Fibroblast of skin of left quadriceps (primary cell): ENCODE measurements at places on chromosomes 3 and 15.

GRCh38 chr15:78225783-78226541, 8.4 kb downstream of the ACSBG1 start:
- no peak for DNase-seq

GRCh38 chr3:124258057-124258500, 266.2 kb upstream of the ROPN1 start:
- no peak for DNase-seq

DNA sequence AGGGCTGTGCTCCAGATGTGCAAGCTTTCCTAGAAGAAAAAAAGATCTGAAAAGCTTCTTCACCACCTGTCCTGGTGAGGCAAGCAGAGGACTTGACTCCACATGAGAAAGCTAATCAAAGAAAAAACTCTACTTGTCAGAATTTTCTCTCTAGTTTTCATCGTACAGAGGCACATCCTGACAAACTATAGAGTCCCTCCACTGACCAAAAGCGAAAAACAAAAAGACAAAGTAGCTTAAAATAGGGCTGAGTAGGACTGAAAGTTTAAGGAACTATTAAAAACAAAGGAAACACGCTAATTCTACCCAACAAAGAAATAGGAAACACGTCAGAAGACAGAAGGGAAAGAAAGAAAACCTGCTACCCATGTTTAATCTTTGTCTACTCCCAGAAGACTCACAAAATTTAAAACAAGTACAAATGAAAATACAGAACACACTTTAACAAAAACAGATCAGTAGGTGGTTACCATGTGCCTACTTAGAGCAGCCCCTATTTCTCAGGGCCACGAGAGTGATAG, 26.5 kb downstream of the NANOGP8 start:
- no peak for DNase-seq

DNA sequence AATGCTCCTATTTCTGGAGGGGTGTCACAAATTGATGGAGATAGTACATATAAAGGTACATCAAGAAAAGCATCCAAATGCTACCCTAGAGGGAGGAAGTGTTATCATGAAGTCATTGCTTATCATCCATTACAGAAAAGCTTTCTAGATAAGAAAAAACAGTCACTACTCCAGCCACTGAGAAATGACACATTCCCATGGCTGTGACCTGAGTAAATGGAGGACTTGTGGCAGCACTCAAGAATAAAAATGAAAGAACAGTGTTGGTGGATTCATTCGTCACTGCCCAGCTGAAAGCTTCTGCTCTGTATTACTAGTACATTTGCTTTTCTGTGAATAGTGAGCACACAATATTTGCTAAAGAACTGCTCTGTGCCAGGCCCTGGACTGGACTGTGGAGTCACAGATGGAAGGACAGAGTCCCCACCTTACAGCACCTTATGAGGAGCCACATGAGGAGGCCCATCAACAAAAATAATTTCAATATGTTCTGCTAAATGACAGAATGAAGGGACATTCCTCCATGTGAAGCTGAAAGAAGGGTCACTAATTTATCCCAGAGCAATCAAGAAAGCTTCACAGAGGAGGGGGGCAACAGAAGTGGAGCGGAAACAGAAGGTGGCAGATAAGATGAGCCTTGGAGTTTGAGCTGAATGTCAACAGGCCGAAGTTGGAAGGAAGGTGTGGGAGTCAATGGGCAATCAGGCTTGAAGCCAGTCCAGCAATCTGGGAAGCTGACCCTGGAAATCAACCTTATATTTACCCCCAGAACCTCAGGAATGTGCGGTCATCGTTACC, 343.5 kb upstream of the TRIM42 start:
- DNase-seq = no peak

DNA sequence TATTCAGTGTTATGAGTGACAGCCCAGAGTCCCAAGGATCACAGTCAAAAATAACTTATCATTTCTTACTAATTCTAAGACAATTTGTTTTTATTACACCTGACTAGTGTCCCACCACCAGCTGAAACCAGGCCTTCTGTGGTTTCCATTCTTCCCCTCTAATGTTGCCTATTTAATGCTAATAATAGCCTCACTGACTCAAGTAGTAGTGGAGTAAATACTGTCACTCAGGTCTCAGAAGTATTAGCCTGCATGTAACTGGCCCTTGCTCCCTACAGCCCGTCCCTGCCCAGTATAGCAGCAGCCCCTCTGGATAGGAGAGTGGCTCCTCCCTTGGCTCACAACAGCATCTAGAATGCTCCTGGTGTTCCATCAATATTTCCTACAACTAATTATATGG, 665.5 kb downstream of the NTRK3 start:
- DNase-seq = no peak

DNA sequence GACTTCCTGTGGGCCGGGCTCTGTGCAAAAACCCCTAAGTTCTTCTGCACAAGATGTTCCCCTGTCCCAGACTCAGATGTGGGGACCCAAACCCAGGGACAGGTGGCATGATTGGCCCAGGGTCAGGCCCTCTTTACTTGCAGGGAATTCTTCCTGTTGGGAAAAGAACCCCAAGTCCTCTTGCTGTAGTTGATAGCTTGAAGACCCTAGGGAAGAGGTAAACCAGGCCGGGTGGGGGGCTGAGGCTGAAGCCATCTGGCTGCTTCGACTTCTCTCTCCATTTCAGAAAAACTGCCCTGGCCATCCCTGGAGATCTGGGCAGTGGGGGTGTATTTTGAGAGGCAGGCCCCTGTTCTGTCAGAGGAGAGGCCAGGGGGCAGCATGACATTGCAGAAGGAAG, 23.5 kb downstream of the SSUH2 start:
- DNase-seq = no peak

DNA sequence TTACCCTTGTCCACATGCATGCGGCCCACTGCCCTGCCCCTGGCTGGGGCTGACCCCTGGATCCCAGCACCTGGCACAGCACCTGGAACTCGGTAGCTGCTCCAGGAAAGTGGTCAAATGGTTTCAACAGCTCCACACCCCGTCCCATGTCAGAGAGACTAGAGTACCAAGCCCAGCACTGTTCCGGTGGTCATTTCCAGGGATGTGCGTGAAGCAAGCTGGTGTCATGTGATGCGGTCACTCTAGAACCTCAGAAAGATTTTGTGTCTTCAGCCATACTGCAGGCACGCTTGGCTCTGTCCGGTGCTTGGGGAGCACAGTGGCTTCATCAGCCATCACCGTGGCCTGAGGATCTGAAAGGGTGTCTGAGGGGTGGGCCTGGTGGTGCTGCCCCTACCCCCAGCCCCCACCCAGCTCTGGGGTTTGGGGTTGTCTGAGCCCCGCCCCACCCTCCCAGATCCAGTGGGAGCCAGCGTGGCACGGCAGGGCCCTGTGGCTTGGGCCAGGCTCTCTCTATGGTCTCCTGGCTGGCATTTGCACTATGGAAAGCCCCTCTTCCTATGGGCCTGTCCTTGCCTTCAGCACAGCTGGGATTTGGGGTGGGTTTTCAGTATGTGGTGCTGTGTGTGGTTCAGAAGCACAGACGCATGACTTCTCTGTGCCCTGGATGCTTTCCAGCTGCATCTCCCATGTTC, 15.3 kb downstream of the APBA2 start:
- DNase-seq = no peak

- DNase-seq = no peak
Observed at GRCh38 chr3:184610245-184610871, 48.8 kb downstream of the EPHB3 start.

GRCh38 chr15:93152951-93153350, 63.9 kb upstream of the RGMA start:
- peak; percentile 11 for DNase-seq

- no peak for DNase-seq
Observed at GRCh38 chr3:69324362-69325025, 61.4 kb downstream of the FRMD4B start.

GRCh38 chr3:196736670-196737374, 2.8 kb upstream of the PAK2 start:
- no peak for DNase-seq

DNA sequence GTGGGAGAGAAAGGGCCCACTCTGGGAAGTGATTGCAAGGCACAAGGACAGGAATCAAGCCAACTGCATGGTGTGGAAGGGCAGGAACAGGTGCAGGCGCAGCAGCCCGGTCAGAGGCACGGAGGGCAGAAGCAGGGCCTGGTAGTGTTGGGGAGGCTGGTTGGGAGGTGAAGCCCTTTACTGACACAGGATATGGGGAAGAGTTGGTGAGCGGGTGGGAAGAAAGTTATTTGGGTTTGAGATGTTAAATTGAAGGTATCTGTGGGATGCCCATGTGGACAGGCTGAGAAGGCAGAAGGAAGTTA, 83.6 kb upstream of the ABHD2 start:
- no peak for DNase-seq

GRCh38 chr3:39408493-39409372, 2.2 kb downstream of the RPSA start:
- DNase-seq = no peak

DNA sequence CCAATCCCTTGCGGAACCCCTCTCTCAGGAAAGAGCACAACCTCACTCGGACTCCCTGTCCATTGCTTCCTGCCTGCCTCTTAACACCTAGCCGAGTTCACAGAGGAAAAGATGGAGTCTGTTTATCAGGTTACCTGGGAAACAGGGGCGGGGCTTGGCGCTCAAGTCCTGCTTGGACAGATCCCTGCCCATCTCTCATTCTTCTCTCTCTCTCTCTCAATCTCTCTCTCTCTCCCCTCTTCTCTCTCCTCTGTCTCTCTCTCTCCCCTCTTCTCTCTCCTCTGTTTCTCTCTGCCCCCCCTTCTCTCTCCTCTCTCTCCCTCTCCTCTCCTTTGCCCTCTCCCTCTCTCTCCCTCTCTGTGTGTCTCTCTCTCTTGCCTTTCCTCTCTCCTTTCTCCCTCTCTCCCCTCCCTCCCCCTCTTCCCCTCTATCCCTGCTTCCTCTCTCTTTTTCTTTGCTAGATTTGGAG, at the start of gene EFHB:
EFHB (minus strand) TSS at position 120 of the 469 bp plus-strand sequence. CDS start 199 bp downstream, outside the sequence.
- DNase-seq = no peak

- DNase-seq = no peak
Observed at GRCh38 chr3:128702391-128702790, 23.6 kb upstream of the RAB7A start.

DNA sequence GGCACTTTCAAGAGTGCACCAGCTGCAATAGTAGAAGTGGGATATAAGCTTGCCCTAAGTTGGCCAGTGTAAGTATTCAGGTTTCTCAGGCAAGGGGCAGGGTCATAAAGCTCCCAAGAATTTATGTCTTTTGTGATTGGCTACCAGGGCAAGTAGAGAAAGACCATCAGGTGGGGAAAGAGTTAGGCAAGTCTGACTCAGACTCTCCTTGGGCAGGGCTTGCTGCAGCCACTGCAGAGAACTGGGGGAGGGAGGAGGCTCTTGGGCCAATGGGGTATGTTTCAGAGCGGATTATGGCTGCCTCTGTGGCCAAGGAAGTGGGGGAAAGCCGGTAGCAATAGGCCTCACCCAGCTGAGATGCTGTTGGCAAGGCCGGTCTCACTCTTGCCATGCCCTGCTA, 44.6 kb upstream of the SLC25A36 start:
- DNase-seq = no peak

- no peak for DNase-seq
Observed at GRCh38 chr3:146159616-146160320, 1.2 kb downstream of the PLOD2 start.

GRCh38 chr3:6807967-6808588, 52.8 kb upstream of the GRM7 start:
- peak; percentile 42 for DNase-seq

GRCh38 chr3:123695152-123695551, 110.3 kb upstream of the HACD2 start:
- no peak for DNase-seq

DNA sequence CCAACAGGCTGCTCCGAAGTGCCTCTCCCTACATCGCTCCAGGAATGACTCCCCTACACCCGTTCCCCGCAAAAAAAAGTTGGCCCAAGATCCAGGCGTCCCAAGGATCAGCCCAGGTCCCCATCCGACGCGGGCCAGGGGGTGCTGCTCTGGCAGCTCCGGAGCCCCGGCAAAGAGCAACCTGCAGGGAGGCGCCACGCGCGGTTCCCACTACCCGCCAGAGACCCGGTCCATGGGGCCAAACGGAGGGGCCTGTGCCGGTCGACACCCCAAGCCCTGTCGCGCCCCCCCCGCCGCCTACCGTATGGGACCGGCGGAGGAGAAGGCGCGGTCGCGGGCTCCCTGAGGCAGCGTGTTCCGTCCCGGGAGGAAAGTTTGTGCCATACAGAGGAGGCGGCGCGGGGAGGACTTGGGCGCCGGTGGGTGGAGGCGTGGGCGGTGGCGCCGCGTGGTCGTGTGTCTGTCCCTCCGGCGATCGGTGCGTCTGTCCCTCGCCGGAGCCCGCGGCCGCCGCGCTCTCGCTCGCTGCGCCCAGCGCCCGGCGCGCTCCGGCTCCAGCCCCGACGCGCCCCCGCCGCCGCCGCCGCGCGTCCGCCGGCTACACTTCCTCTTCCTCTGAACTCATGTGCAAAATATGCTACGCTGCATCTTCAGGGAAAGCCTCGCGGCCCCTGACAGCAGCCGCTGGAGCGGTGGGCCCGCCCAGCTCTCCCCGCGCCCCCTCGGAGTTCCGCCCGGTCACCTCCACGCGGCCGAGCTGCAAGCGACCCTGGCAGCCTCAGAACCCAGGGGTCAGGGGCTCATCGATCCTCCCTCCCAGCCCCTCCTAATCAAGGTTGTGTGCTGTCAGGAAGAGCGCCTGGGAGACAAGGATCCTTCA, at the start of gene RFTN1:
RFTN1 (minus strand) TSS at position 559 of the 880 bp plus-strand sequence. CDS start 19,830 bp downstream, outside the sequence.
- peak; percentile 41 for DNase-seq

- no peak for DNase-seq
Observed at GRCh38 chr15:96595951-96596350, 265.5 kb downstream of the NR2F2 start.

DNA sequence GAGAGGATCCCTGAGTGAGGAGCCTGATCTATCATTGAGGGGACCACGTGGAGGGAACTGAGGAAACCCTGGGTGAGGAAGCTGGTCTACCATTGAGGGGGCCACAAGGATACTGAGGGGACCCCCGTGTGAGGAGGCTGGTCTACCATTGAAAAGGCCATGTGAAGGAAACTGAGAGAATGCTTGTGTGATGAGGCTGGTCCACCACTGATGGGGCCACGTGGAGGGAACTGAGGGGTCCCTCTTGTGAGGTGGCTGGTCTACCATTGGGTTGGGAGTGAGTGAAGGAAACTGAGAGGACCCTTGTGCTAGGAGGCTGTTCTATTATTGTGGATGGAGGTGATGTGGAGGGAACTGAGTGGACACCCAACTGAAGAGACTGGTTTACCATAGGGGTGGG, 161.3 kb downstream of the FBLN2 start:
- DNase-seq = no peak

GRCh38 chr15:85463276-85463892, 83.0 kb downstream of the AKAP13 start:
- DNase-seq = no peak

GRCh38 chr15:36898536-36899126, 201.7 kb downstream of the MEIS2 start:
- DNase-seq = no peak
